ENCODE measurements at places on chromosomes 16 and 17.
A peak's percentile ranks its signal among the peaks of the same experiment; 100 is the strongest.

- no peak for DNase-seq
Measured at GRCh38 chr17:82703036-82703745, 4.7 kb upstream of the RAB40B start.

DNA sequence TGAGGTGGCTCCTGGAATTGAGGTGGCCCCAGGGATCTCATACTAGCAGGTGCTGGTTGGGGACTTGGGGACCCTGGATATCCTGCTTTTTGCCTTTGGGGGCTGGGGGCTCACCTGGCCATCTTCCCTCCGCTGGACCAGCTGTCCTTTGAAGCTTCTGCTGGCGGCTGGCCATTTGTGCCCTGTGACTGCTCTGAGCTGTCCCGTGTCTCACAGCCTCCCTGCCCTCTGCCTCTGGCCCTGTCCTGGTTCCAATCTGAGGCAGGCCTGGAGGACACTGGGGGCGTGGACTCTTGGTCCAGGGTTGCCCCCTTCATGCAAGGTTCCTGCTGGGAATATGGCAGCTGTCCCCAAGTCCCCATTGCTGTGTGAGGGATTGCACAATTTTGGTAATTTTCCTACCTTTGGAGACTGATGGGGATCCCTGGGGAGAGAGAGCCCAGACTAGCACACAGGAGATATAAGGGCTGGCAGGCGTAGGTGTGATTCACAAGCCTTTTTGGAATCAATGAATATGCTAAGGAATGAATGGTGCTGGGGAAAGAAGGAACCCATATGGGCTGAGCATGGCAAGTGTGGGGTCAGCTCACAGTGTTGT is 19.2 kb downstream of the ADCY7 start:
- no peak for DNase-seq

DNA sequence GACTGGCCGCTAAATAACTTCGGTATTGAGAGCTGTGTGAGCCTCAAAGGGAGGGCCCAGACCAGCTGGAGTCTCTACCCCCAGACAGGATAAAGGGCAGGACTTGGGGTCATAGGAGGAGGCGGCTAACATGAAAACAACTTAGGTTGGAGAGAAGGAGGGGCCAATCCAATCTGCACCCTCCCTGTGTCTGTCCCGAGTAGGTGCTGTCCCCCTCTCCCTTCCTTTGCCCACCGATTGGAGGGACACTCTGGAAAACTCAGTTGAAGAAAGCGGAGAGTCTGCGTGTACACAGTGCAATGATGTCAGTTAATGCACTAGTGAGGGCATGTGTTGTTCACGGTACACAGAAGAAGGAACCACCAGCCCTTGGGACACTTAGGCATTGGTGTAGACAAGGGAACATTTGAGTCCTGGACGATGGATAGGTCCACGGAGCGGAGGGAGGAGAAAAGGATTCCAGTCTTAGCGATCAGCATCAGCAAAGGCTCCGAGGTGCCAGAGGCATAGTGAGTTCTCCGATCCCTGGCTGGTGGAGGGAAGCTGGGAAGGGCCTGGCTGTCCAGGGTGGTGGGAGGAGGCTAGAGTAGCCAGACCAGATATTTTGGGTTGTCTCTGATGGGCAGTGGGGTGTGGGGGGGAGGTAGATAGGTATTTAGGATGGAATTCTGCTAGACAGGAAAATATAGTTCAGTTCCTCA is 761 bp downstream of the NOL3 start:
- DNase-seq: no peak

GRCh38 chr17:77801545-77802332 is 156.8 kb upstream of the TNRC6C start:
- DNase-seq: no peak

GRCh38 chr16:27728691-27729090 is 178.7 kb downstream of the KATNIP start:
- no peak for DNase-seq

DNA sequence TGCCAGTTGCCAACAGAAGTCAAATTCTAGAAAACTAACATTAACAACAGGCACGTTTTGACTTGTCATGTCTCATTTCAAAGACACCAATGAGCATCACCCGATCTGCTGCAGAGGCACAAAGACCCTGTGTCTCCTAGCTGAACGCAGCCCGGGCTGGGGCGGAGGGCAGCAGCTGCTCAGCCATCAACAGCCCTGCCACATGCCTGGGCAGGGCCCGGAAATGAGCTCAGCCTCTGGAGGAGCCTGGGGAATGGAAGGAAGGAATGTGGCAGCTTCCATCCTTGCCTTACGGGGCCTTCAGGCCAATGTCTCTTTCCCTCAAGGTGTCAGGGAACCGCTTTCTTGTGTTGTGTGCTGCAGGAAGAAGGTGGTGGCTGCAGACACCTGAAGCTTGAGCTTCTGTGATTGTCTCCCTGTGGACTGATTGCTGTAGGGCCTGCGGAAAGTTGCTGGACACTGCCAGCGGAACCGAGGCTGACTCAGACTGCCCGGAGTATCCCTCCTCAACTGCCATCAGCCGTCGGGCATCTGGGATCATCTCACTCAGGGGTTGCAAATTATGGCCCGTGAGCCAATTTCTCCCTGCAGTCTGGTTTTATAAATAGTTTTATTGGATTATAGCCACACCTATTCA is 7.3 kb downstream of the CDH13 start:
- no peak for DNase-seq

DNA sequence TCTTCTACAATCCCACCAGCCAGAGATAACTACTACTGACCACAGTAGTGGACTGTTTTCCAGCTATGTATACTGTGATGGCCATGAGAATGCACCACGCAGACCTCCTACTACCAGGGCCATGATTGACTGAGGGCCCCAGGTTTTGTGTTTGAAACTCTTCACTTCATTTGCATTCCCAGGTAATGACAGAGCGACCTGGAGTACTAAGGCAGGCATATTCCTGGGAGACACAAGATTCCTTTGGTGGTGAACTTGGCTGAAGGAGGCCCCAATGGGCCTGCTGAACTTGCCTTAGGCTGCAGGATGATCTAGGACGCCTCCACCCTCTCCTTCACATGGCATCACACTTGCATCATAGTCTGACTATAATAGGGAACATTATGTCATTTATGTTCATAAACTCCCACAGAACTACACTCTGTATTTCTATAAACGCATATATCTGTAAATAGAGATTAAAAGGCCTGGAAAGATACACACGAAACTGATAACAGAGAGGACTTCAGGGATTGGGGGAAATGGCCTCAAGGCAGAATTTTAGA is 30.4 kb downstream of the CLEC19A start:
- DNase-seq: no peak

DNA sequence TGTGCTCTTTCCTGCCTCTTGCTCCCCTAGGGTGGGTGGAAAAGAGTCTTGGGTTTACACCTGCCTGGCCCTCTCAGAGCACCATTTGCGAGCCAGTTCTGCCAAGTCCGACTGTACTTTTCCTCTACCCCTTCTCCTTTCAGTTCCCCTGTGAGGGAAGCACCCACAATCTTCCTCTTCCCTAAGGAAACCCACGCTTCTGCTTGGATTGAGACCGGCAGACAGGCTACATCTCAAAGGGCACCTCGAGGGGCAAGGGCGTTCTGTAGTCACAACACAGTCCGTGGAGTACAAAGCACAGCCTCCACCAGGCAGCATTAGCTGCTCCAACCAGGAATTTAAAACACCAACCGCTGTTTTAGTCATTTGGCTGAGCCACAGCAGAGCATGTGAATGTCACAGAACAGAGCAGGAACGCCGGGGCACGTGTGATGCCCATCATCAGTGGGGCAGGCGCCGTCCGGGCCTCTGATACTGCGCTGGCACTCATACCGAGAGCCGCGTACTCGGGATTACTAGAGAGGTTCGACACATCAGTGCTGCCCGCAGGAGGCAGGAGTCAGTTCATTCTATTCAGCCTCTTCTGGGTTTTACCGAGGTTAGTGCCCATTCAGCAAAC is 13.7 kb upstream of the MNT start:
- no peak for DNase-seq

GRCh38 chr17:59238906-59239305 is 18.6 kb downstream of the GDPD1 start:
- no peak for DNase-seq

GRCh38 chr17:62140836-62141235 is 75.8 kb upstream of the MED13 start:
- DNase-seq: no peak

DNA sequence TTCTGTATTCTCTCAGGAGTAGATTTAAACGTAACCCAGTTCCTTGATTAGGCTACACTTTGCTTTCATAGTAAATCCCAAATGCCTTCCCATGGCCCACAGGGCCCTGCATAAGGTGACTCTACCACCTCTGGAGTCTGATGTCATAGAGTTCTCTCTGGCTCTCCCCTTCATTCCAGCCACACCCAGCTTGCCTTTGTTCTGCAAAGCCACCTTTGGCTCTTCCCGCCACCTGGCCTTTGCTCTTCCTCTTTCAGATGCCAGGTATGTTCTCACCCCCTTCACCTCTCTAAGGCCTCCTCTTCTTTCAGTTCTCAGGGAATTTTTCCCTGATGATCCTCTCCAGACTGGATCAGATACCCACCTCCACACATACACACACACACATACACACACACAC is 141.3 kb upstream of the HSBP1 start:
- no peak for DNase-seq

DNA sequence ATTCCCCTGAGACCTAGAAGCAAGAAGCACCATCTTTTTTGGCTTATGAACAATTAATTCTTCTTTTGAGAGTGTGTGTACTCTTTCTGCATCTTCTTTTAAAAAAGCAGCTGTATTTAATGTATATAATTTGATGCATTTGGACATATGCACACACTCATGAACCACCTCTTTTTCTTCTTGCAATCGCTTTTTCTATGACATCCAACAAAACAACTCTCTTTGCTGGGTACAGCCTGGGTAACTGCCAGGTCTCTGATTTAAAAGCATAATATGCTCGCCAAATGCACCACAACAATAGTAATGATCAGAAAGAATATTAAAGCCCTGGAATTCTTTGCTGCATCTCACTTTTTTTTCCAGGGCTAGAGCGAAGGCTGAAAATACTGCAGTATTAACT is 97.3 kb downstream of the HAPSTR1 start:
- no peak for DNase-seq

- no peak for DNase-seq
Measured at GRCh38 chr17:17035490-17035889, 6.8 kb upstream of the MPRIP start.

GRCh38 chr17:74780443-74781238 is 4.5 kb upstream of the NAT9 start:
- DNase-seq: no peak

DNA sequence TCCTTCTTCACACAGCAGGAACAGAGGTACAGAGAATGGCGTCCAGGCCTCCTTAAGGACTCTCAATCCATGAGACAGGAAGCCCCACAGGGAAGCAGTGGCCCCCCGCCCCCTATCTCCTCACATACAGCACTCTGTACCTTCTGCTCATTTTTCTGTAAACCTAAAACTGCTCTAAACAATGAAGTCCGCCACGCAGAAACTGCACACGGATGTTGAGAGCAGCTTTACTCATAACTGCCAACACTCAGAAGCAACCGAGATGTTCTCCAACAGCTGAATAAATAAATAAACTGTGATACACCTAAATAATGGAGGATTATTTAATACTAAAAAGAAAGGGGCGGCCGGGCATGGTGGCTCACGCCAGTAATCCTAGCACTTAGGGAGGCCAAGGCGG is 9.9 kb downstream of the TBC1D16 start:
- no peak for DNase-seq

GRCh38 chr17:34117332-34117731 is 137.8 kb upstream of the CCL2 start:
- DNase-seq: no peak

- no peak for DNase-seq
Measured at GRCh38 chr16:58031016-58031800, 5.7 kb downstream of the MMP15 start.

DNA sequence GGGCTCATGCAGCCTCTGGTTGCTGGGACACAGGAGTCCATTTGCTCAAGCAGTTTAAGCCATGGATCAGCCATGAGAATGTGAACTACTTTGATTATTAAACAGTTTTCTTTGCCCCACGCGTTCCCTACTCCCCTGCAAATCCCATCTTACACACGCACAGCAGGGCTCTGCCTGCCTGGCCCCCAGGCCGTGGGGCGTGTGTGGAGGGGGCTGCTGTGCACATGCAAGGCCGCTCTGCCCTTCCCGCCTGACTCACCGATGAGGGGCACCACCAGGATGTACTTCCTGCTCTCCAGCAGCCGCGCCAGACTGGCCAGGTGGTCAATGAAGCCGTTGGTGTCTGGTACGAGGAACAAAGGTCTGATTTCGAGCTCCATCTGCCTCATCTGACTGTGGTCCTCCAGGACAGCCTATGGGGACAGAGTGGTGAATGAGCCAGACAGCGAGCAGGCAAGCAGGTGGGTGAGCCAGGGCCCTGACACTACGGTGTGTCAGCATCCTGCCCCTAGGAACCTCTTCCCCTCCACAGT is 13.7 kb downstream of the HIC1 start:
- no peak for DNase-seq

DNA sequence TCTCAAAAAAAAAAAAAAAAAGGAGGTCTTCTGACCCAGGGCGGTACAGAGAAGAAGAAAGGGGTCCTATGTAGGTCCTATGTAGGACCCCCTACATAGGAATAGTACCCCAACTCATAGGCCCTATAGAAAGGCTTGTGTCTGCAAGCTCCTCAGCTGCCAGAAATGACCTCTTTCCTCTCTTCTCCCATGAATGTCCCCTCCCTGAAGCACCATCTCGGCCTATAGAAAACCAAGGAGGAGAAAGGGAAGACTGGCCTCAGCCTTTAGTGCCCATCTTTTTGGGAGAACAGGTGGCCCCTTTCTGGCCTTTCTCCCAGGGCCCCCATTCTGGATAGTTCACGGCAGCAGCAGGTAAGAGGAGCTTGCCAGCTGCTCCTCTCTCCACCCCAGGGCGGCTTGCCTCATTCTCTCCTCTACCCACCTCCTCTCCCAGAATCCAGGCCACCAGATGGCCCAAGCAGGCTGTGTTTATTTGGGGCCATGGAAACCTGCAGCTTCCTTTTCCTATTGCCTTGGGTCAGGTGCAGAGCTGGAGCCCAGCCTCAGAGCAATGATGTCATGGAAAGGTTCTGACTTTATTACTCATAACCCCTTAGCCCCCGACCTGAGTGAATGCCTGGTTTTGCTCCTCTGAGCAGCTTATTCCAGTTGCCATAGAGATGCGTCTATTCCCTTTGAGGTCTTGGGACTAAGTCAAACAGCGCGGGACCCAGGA is 1.6 kb upstream of the MRPL58 start:
- DNase-seq: no peak

- peak; percentile 28 for DNase-seq
Measured at GRCh38 chr17:79160980-79161636, 86.5 kb downstream of the ENGASE start.

DNA sequence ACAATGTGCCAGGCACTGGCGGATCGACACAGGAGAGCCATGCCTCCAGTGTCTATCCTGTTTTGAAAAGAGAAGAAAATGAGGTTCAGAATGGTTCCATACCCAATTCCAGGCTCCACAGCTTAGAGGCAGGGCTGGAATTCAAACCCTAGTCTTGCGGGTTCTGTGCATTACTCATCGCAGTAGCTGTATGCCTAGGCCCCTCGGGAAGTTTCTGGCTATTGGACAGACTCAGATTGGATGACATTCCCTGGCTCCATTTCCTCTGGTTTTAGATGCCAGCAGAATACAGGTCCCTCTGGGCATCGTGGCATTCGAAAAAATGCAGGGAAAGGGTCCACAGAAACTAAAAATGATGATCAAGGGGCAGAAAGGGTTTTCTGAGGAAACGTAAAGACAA is 184.7 kb downstream of the COPRS start:
- DNase-seq: no peak
